ENCODE measurements at places on chromosomes 7 and 10.

- DNase-seq: no peak
These were observed 33.4 kb downstream of the PARD3 start for GRCh38 chr10:34781711-34782110.

DNA sequence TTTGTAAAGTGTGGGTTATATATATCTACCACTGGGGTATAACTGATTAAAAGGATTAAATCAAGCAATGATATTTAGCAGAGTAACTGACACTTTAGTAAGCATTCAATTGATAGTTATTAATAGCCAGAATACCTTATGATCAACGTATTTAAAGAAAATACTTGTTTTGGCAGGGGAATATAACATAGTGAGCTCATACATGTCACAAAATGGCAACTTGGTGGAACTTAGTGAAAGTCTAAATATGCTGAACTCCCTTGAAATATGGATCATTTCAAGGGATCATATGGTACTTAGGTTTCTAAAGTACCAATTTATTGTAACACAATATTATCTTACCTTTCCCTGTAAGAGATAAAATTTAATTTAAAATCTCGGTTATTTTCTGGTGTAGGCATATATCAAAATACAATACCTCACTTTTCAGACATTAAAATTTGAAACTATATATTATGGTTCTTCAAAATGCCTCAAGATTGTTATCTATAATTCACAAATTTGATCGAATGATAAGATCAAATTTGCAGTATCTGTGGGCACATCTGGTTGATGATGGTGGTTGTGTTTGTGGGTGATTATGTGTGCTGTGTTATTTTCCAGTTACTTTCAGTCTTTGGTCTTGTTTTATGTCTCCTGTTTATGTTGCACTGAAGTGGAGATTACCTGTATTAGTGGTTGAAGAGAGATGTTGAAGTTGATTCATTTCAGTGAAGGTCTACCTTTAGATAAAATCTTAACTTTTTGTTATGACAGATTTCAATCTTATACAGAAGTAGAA, 5.2 kb downstream of the ARL4A start:
- no peak for DNase-seq

- DNase-seq: no peak
These were observed 7.5 kb upstream of the JAKMIP3 start for GRCh38 chr10:132058111-132058745.

- DNase-seq: no peak
These were observed 2.6 kb downstream of the IFIT2 start for GRCh38 chr10:89304446-89304845.

- DNase-seq: no peak
These were observed 15.9 kb downstream of the URGCP start for GRCh38 chr7:43890468-43890867.

DNA sequence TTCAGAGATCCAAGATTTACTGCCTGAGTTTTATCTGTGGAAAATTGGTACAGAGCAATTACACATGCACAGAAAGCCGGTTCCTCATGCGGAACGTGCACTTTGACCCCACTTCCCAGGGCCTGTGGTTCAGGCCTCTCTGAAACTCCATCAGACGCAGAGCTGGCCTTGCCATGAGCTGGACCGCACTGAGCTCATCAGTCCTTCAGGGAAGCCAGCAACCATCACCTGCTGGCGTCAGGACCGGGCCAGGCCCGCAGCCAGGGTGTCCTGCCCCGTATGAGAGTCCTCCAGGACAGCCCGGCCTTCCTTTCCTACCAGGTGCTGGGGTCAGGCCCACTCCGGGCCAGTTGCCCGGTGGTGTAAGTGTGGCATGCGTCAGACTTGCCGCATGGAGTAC, 446.5 kb upstream of the FOXK1 start:
- DNase-seq: no peak

- no peak for DNase-seq
These were observed 271.6 kb downstream of the CSTF2T start for GRCh38 chr10:51427758-51428157.

DNA sequence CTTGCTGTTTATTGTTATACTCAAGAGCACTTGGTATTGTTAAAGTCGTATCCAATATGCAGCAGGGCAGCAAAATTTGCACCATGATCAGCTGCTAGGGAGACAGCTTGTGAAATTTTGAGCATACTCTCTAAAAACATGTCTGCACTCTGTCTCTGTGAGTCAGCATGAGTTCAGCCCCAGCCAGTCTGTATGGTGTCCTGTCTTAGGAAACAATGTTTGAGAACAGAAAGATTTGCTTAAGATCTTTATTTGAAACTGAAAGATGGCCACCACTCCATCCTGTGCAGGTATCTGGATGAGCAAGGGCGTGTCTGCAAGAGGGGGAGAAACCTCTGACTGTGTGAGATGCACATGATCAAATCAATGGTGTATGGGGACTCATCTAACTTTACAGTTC, 97.1 kb downstream of the GNAI1 start:
- no peak for DNase-seq

GRCh38 chr7:2943851-2944601, 99.6 kb downstream of the CARD11 start:
- DNase-seq: no peak

DNA sequence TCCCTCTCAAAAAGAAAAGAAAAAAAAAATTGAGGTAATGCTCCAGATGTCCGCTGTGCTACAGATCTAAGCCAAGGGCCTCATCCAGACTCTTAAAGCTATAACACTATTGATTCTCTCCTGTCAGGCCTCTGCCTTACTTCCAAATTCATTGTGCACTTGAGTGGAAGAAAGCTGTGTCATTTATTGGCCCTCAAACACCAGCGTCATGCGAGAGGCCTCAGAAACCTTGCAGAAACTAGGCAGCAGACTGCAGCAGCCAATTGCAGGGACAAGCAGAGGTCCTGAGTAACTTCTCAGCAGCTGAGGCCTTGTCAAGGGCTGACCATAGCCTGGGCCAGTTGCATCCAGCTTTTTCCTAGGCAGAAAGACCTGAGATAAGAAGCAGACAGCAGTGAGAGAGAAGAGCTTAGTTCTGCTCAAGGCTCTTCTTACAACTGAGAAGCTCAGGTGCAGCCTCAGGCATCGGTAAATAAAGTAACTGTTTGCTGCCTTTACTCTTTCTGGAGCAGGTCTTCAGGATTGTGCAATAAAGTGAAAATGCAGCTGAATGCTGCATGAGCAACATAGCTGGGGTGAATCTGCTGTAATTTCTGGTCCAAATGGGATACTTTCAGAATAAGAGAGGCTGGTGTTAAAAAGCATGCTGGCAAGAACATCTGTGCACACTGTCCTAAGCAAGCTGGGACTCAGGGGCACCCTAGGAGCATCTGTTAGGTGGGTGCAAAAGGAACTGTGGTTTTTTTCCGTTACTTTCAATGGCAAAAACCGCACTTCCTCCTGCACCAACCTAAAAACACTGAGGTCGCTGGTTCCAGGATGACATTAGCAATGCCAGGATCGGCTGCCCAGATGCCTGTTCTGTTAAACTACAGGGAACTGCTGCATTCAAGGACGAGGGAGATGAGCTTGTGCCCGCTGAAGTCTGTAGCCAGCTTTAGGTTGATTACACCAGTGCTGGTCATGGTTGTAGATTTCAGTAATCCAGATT, 181.8 kb upstream of the PFKP start:
- DNase-seq: no peak

GRCh38 chr7:135759532-135759931, 10.9 kb upstream of the FAM180A start:
- no peak for DNase-seq

DNA sequence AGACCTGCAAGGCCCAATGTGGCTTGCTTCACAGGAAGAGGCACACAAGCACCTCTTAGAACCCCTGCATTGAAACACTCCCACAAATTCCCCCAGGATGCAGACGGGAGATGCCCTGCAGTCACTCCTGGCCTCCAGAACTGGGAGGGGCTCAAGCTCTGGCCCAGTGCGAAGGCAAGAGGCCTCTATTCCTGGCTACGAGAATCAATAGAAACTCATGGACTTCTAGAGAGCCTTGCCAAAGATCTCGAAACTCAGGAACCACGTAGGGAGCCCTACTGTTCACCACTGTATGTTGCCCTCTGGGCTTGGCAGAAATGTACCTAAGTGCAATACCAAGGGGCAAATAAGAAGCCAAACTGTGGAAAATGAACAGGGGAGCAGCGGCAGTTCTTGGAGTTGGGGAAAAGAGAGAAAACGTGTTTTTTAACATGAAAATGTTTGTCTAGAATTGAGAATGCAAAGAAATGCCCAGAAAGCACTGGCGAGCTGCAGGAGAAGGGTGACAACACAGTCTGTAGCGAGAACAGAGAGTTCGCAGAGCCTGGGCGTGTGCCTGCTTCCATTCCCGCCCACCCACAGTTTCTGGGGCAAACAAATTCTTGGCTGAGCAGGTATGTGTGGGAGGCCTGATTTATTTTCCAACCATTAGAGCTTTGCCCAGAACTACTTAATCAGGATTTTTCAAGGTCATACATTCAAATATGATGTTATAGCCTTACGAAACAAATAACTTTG, 260.5 kb upstream of the KLF14 start:
- DNase-seq: no peak

- no peak for DNase-seq
These were observed 87.1 kb downstream of the ITGB8 start for GRCh38 chr7:20417675-20418382.

DNA sequence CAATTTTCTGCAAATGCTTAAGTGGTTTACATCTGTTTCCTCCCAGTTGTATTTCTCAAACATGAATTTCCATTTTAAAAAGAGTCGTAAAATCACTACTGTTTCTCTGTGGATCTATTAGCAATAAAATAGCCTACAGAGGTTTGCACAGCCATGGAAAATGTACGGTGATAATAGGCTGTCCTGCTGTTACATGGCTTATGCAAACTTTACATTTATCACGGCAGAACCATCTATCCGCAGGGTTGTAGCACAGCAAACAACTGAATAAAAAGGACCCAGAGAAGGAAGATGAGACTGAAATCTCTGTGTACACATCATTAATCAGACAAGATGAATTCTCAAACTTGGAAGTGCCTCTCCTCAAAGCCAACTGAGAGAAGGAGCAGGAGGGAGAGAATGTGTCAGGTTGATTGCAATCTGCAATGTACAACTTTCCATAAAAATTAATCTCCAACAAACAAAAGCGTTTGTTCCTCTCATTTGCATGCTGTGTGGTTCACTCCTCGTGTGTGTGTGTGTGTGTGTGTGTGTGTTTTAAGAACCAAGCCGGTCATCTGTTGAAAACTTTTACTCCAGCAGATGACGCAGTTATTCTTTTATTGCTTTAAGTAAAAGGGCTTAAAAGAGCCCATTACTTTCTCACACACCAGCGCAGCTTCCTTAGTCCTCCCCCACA, 279.3 kb downstream of the SKAP2 start:
- DNase-seq: no peak
